ENCODE measurements at places on chromosomes 11 and 22.

GRCh38 chr22:41902016-41902415 is 12.9 kb downstream of the SHISA8 start:
- H3K27ac ChIP-seq, result no peak overlapping the region
- H3K4me3 ChIP-seq, result no peak overlapping the region
- H3K36me3 ChIP-seq, result peaks cover 89% of the 10 kb centered on the region
- no peaks in the 10 kb centered on the region for H3K27me3 ChIP-seq

- DNase-seq, result no peak
- no peak overlapping the region for H3K4me3 ChIP-seq
- no peak overlapping the region for H3K27ac ChIP-seq
- H3K36me3 ChIP-seq, result no peaks in the 10 kb centered on the region
- H3K4me1 ChIP-seq, result no peaks in the 10 kb centered on the region
- no peaks in the 10 kb centered on the region for H3K27me3 ChIP-seq
Observed at GRCh38 chr11:105829084-105829483, 193.0 kb downstream of the MSANTD4 start.

DNA sequence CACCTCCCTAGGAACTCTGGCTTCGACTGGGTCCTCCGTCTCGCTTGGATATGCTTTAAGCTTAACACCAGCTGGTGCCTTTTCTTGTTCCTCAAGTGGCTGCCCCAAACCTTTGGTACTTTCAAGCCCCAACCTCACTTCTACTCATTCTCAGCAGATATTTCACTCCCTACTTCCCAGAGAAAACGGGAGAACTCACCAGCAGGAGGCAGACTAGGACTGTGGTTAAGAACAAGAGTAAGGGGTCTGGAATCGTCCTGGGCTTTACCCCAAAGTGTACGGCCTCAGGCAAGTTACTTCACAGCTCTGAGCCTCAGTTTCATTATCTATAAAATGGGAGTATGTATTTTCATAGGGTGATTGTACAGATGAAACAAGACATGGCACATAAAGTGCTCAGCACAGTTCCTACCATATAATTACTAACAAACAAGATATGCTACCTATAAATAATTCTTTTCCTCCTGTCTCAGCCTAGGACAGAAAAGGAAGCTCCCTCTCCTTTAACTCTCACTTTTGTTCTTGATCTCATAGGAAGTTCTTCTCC is 37.8 kb downstream of the PAMR1 start:
- no peaks in the 10 kb centered on the region for H3K27me3 ChIP-seq
- DNase-seq, result peak; percentile 52
- H3K36me3 ChIP-seq, result peaks cover 96% of the 10 kb centered on the region
- no peak overlapping the region for H3K4me3 ChIP-seq
- no peak overlapping the region for H3K27ac ChIP-seq

GRCh38 chr22:41285441-41285819 is 557 bp downstream of the RANGAP1 start:
- no peaks in the 10 kb centered on the region for H3K27me3 ChIP-seq
- H3K27ac ChIP-seq, result peak overlapping the region; percentile 86
- peaks cover 19% of the 10 kb centered on the region for H3K36me3 ChIP-seq

- no peaks in the 10 kb centered on the region for H3K36me3 ChIP-seq
- DNase-seq, result no peak
- peak overlapping the region; percentile 26 for H3K4me3 ChIP-seq
- no peaks in the 10 kb centered on the region for H3K27me3 ChIP-seq
- no peak overlapping the region for H3K27ac ChIP-seq
Observed at GRCh38 chr11:56876621-56877275, 112.0 kb upstream of the OR5AK2 start.

GRCh38 chr11:70779433-70780245 is 381.3 kb downstream of the CTTN start:
- peaks cover 4% of the 10 kb centered on the region for H3K4me1 ChIP-seq
- H3K27ac ChIP-seq, result no peak overlapping the region
- H3K36me3 ChIP-seq, result no peaks in the 10 kb centered on the region
- H3K4me3 ChIP-seq, result no peak overlapping the region

- no peak for DNase-seq
- no peaks in the 10 kb centered on the region for H3K27me3 ChIP-seq
- H3K36me3 ChIP-seq, result peaks cover 8% of the 10 kb centered on the region
- no peaks in the 10 kb centered on the region for H3K4me1 ChIP-seq
Observed at GRCh38 chr11:10236840-10237239, 57.2 kb downstream of the SBF2 start.

- H3K4me1 ChIP-seq, result no peaks in the 10 kb centered on the region
- no peaks in the 10 kb centered on the region for H3K27me3 ChIP-seq
- DNase-seq, result no peak
- no peak overlapping the region for H3K27ac ChIP-seq
- H3K36me3 ChIP-seq, result no peaks in the 10 kb centered on the region
Observed at GRCh38 chr22:47597041-47597440, 834.6 kb downstream of the TBC1D22A start.

DNA sequence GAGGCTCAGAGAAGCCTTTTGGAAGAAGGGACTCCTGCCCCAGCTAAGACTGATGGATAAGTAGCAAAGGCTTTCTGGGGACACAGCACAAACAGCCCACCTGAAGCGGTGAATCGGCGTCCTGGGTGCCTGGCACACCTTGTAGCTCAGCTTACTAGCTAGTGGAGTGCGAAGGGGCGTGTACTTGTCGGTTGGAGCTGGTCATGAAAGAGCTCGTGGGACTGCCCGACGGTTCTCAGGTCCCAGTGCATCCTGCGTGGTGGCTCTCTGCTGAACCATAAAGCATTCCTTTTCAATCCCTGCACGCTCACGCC is 690 bp upstream of the UVRAG start:
- H3K4me1 ChIP-seq, result peaks cover 9% of the 10 kb centered on the region
- no peaks in the 10 kb centered on the region for H3K27me3 ChIP-seq
- H3K27ac ChIP-seq, result peak overlapping the region; percentile 68
- H3K4me3 ChIP-seq, result peak overlapping the region; percentile 88
- H3K36me3 ChIP-seq, result no peaks in the 10 kb centered on the region

DNA sequence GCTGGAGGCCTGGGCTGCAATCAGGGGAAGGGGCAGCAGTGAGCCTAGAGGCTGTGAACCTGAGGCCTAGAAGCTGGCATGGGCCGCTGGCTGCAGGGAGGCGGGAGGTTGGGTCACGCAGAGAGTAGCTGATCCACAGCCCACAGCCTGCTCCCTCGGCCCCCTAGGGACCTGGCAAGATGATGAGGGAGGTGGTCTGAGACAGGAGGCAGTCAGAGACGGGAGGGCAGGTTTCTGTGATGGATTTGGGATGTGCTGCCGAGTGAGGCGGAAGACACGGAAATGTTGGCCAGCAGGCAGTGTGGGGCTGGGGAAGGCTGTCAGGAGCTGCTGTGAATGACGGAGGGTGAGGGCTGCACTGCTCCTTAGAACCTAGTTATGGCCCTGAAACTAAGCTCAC is 22.7 kb downstream of the LRFN4 start:
- H3K27ac ChIP-seq, result no peak overlapping the region
- no peak for DNase-seq
- H3K4me1 ChIP-seq, result peaks cover 32% of the 10 kb centered on the region
- H3K36me3 ChIP-seq, result no peaks in the 10 kb centered on the region
- H3K27me3 ChIP-seq, result peaks cover 4% of the 10 kb centered on the region

- no peak overlapping the region for H3K4me3 ChIP-seq
- H3K4me1 ChIP-seq, result peaks cover 19% of the 10 kb centered on the region
- H3K27ac ChIP-seq, result peak overlapping the region; percentile 69
- DNase-seq, result no peak
Observed at GRCh38 chr11:9138133-9138453, 46.7 kb upstream of the SCUBE2 start.

GRCh38 chr22:50034126-50035081 is 21.8 kb upstream of the IL17REL start:
- H3K27ac ChIP-seq, result no peak overlapping the region
- H3K4me1 ChIP-seq, result peaks cover 5% of the 10 kb centered on the region
- DNase-seq, result no peak
- peaks cover 62% of the 10 kb centered on the region for H3K27me3 ChIP-seq
- no peak overlapping the region for H3K4me3 ChIP-seq
- no peaks in the 10 kb centered on the region for H3K36me3 ChIP-seq

GRCh38 chr11:100133114-100133513 is 554.0 kb upstream of the ARHGAP42 start:
- no peaks in the 10 kb centered on the region for H3K4me1 ChIP-seq
- no peak overlapping the region for H3K4me3 ChIP-seq
- DNase-seq, result no peak

GRCh38 chr11:130124096-130124495 is 35.5 kb upstream of the ST14 start:
- no peaks in the 10 kb centered on the region for H3K27me3 ChIP-seq
- H3K4me3 ChIP-seq, result peak overlapping the region; percentile 40
- no peak overlapping the region for H3K27ac ChIP-seq
- peaks cover 13% of the 10 kb centered on the region for H3K4me1 ChIP-seq

DNA sequence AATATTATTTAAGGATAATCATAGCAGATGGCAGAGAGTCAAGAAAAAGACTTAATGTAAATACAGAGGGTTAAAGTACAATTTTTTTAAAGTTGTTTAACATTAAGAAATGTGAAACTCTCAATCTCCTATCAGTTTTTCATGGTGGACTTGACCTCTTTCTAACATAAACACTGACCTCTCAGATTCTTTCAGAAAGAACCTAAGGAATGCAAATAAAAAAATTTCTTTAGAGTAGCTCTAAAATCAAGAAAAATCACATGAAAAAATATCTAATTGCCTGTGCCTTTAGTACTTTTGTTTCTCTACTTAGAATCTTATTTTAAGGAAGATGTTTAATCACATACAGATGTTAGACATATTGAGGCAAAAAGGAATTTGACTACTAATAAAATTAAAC is 12.9 kb downstream of the RNF141 start:
- H3K4me1 ChIP-seq, result no peaks in the 10 kb centered on the region
- no peak for DNase-seq
- H3K27me3 ChIP-seq, result no peaks in the 10 kb centered on the region
- H3K36me3 ChIP-seq, result peaks cover 85% of the 10 kb centered on the region
- no peak overlapping the region for H3K4me3 ChIP-seq

DNA sequence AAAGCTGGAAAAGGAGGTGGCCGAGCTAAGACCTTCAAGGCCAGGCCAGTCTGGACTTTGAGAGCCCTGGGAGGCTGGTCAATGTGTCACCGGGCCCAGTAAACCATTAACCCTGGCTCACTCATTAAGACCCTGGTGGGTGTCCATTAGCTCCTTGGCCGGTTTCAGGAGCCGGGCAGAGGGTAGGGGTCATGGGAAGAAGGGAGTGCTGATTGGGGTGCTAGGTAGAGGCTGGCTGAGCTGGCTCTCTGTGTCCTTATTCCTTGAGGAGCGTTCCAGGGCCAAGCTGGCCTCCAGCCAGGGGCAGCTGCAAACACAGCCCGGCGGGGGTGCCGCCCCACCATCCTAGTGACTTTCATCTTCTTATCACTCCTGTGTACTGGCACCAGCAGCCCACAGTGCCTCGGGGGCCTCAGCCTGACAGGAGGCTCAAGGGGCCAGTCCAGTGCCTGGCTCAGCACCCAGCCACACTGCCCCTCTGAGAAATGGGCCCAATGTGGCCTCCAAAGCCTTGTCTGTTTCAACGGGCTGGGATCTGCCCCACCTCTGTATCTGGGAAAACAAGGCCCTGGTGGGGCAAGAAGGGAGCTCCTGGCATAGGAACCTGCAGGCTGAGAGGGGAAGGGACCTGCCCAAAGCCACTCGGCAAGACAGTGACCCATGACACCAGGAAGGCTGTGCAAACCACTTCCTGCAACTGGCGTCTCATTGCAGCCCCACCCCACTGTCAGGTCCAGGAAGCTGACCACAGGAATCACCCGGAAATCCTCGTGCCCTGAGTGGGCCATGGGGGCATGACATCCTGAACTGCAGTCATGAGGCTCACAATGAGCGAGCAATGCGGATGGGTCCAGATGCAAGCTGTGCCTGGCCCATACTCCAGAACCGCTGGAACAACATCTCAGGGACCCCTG is 15.1 kb upstream of the RGL4 start:
- DNase-seq, result no peak
- no peak overlapping the region for H3K27ac ChIP-seq
- H3K4me3 ChIP-seq, result no peak overlapping the region
- H3K36me3 ChIP-seq, result peaks cover 6% of the 10 kb centered on the region
- no peaks in the 10 kb centered on the region for H3K27me3 ChIP-seq

GRCh38 chr22:45845076-45845487 is 131.9 kb downstream of the WNT7B start:
- H3K27me3 ChIP-seq, result no peaks in the 10 kb centered on the region
- no peak for DNase-seq
- H3K27ac ChIP-seq, result no peak overlapping the region

DNA sequence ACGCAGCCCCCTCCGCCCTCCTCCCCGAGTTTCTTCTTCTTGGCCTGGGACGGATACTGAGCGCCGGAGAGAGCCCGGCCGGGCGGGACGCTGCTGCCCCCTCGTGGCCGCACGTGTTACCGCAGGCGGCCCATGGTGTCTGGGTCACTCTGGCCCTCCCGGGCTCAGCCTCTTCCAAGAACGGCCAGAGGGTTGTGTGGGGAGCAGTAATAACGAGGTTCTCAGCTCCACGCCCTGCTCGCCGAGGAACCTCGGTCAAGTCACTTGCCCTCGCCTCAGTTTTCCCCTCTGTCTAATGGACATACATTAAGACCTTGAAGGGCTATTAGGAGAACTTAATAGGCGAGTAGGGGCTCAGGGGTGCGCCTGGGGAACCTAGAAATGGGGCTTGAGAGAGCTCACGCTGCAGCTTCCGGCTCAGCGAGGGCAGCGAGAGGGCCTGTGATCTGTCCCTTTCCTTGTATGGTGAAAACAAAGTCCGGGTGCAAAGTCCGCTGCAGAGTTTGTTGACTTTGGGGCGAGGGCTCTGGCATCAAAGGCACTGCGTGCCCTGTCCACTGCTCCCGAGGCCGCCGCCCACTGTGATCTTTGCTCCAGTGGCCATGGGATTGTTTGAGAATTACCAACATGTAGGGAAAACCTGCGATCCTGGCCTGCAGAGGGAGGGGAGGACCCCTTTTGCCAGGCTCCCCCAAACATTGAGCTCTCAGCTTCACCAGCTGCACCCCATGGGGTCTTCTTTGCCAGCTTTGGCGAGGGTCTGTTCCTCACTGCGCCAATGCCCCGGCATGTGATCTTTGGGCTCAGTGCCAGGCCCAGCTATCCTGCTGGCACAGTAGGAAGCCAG is 14.4 kb upstream of the LRP5 start:
- no peak overlapping the region for H3K27ac ChIP-seq
- no peaks in the 10 kb centered on the region for H3K27me3 ChIP-seq
- peaks cover 12% of the 10 kb centered on the region for H3K4me1 ChIP-seq
- H3K4me3 ChIP-seq, result no peak overlapping the region

DNA sequence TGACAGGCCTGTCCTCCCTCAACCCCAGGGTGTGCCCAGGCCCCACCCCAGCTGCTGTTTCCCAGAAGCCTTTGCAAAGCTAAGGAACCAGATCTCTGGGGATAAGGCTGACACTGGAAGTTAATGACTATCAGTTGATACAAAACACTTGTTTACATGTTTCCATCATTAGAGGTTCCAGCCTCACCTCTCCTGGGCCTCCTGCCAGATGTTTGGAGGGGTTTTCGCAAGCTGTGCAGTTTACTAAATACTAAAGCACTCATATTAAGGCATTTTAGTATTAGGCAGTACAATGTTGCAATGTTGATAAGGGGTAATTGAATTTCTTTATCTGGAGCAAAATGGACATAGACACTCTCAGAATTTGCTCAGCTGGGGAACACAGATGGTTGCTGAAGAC is 218.7 kb downstream of the INSC start:
- H3K4me1 ChIP-seq, result no peaks in the 10 kb centered on the region
- no peak overlapping the region for H3K27ac ChIP-seq
- H3K27me3 ChIP-seq, result no peaks in the 10 kb centered on the region
- H3K36me3 ChIP-seq, result no peaks in the 10 kb centered on the region

GRCh38 chr11:125224391-125225021 is 60.0 kb downstream of the PKNOX2 start:
- H3K4me3 ChIP-seq, result no peak overlapping the region
- no peak overlapping the region for H3K27ac ChIP-seq
- peaks cover 26% of the 10 kb centered on the region for H3K27me3 ChIP-seq
- peaks cover 42% of the 10 kb centered on the region for H3K4me1 ChIP-seq
- DNase-seq, result peak; percentile 27
